Left cardiac atrium (tissue), 4 donors: ENCODE measurements at places on chromosomes 12 and 14. TPM values are rescaled to one million over a fixed set of nuclear protein-coding genes. Genes with fewer than 3 reads are reported as not detected.

The KICS2 gene
- total RNA-seq: 5.1 TPM

The HOXC12 gene
- not detected for total RNA-seq

The SIX6 gene
- not detected for total RNA-seq

The UNC79 gene
- total RNA-seq: 0.21 TPM

DNA sequence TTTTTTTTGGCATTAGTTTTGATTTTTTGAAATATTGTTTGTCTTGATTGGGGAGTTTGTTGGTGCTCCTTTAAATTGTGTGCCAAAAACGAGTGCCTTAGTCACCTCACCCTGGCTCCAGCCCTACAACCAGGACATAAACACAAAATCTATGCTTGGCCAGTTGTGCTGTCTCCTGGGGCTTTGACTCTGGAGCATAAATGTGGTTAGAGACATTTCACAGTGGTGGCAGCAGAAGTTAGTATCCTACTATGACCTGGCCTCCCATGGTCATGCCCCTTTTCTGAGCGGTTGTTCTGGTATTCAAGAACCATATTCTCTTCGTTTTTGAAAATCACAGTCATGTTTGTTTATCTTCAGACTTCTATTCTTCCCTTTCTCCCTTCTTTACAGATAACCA lies 70.7 kb upstream of the PSMA6 start:
- no peak for DNase-seq

DNA sequence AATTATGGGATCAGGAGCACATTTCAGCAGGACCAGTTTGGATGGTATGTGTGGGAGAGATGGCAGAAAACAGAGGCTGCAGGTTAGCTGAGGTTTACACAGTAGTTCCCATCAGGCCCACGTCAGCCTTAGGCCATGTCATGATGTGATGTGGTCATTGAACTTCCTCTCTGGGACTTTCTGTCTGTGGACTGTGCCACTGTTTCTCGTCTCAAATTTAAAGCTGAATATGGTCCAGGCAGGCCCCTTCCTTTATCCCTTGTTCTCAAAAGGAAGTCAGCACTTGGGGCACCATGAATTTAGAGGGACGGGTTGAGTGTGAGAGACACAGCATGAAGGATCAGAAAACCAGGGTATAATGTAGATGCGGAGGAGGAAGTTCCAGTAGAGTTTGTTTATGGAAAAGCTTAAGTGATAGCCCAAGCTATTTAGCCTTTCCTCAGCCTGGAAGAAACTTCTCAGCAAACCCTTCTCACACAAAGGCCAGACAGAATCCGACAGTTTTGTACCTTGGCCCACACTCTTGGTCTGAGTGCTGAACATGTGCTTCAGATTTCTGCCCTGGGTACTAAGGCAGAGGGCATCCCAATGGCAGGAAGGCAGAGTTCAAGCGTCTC lies 3.6 kb upstream of the IGFBP6 start:
- no peak for DNase-seq

The RNF212B gene
- not detected for total RNA-seq

DNA sequence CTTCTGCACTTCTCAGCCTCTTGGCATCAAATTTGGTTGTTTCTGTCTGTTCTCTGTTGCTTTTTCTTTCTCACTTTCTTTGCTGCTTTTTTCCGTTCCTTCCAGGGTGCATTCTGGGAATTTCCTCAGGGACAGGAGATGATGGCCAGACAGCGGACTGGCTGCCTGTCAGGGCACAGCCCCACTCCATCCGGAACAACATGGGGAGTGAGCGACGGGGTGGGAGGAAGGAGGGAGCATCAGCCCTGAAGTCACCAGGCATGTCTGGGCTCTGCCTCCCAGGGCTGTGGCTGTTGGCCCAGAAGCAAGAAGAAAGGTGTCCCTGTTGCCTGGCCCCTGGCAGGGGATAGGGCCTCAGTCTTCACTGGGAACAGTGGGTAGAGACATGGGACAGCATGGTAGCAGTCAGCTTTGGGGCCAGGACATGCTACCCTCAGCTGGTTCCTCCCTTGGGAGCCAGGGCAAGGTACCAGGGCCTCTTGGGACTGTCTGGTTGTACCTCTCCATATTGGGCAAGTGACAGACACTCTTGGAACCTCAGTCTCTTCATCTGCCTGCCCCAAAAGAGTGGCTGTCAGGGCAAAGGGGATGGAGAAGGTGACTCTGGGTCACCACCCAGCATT lies 8.6 kb downstream of the PGF start:
- DNase-seq: no peak

GRCh38 chr14:69928111-69928523 lies 48.9 kb downstream of the SMOC1 start:
- peak; percentile 53 for DNase-seq

- no peak for DNase-seq
These were observed 34.4 kb downstream of the PROX2 start for GRCh38 chr14:74841230-74842207.

DNA sequence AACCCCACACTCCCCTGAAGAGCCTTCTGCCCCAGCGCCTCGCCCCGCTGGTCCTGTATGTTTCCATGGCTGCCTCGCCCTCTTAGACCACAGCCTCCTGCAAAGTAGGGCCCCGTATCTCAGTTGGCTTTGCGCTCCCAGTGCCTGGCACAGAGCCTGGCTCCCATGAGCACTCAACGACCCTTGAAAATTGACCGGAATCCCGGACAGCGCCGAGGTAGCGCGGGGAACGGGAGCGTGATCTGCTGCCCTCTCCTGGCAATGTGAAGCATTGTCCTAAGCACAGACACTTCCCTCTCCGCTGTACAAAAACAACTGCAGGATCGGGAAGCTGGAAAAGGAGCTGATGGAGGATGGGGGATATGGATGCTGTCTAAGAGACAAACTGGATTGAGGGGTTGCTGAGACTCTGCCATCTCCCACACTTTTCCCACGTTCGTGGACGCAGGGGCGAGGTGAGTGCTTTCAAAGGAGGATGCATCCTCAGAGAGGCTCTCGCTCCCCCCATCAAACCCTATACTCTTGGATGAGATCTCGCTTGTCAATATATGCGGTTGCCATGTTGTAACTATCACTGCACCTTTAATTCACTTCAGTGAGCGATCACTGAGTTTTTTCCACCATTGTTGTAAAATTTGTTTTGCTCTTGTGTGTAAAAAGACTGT lies 10.7 kb upstream of the FKBP4 start:
- peak; percentile 68 for DNase-seq

DNA sequence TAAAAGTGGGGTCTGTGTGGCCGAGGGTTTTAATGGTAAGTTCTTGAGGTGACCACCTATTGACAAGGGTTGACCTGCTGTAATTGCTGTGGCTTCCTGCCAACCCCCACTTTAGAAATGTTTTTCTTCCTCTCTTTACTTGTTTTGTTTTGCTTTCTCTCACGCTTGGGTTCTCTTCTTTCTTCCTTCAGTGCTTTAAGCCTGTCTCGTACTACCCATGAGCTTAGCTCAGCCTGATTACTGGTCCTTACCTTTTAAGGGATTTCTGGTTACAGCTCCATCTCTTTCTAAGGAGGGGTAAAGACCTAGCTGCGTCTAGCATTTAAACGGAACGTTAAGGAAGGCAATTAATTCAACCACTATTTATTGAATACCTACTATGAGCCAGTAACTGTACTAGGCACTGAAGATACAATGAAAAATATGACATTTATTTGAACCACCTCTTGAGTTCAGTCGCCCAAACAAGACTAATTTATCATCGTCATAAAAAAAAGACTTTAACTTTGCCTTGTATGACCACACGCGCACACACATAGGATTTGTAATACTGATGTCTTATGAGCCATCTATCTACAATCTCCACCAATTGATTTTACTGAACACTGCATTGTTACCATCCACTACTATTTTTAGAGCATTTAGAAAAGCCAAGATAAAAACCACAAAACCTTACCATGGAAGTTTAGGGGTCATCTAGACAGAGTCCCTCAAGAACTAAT lies 888 bp upstream of the PPP1R12A start:
- no peak for DNase-seq

DNA sequence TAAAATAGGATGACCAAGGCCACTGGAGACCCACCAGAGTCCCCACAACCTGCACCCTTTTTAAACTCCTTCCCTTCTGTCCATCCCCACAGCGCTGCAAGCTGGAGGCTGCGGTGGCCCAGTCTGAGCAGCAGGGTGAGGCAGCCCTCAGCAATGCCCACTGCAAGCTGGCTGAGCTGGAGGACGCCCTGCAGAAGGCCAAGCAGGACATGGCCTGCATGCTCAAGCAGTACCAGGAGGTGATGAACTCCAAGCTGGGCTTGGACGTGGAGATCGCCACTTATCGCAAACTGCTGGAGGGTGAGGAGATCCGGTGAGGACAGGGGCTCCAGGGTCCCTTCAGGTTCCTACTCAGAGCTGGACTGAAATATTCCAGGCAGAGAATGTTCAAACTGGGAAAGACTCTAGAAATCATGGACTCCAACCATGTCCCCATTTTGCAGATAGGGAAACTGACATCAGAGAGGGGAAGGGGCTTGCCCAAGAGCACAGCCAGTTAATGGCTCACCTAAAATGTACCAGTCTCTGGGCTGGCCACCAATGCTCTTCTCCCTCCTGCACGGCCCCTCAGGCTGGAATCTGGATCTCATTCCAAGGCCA lies 17.2 kb downstream of the KRT85 start:
- no peak for DNase-seq

- DNase-seq: no peak
These were observed 11.8 kb downstream of the MYL2 start for GRCh38 chr12:110908377-110909152.

The MUCL1 gene
- total RNA-seq: not detected

GRCh38 chr14:51208982-51209381 lies 31.1 kb upstream of the TMX1 start:
- no peak for DNase-seq

The WIF1 gene
- 0.91 TPM for total RNA-seq

DNA sequence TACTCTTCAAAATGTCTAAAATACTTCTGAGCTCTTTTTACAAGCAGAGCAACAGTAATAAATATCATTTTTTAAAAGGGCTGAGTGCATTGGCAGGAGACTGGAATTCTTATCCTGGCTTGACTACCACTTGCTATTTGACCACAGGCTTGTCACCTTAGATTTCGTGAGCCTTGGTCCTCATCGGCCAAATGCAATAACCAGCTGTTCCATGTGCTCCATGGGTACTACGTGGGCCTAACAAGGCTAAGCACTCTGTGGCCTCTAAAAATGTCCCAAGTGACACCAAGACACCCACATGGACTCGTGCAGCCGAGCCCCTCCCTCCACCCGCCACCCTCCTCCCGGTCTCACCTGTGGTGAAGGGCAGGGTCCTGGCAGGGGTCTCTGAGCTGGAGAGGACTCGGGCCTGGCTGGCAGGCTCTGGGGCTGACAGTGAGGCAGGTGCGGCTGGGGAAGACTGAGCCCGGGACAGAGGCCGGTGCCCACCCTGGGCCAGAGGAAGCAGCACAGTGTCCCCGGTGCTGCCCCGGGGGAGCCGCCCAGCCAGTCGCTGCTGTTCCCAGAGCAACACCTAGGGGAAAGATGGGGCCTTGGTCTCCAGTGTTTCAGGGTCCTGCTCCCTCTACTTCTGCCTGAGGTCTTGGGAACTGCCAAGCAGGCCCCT lies 20.1 kb downstream of the SLC48A1 start:
- DNase-seq: no peak

DNA sequence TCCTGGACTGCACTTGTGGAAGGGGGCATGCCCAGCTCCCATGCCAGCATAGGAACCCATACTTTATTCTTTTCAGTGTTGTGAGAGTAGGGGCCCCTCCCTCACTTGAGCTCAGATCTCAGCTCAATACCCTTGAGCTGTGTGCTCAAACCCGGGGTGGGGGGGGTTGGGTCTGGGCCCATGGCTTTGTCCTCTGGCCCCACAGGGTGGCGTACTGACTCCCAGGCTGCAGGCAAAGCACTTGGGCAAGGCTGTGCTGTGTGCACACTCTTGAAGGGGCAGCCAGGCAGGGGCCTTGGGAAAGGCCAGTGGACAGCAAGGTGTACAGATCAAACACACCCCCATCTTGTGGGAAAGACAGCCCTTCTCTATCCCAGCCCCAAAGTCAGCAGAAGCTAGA lies 81.8 kb downstream of the WIF1 start:
- no peak for DNase-seq

GRCh38 chr12:104935886-104936285 lies 22.2 kb downstream of the SLC41A2 start:
- DNase-seq: no peak

The BEST3 gene
- total RNA-seq: not detected

- DNase-seq: no peak
These were observed 25.0 kb upstream of the P2RX7 start for GRCh38 chr12:121107681-121108080.

- no peak for DNase-seq
These were observed 105.8 kb downstream of the PAH start for GRCh38 chr12:102811110-102811737.

GRCh38 chr12:106771425-106771824 lies 3.1 kb upstream of the RIC8B start:
- DNase-seq: no peak

DNA sequence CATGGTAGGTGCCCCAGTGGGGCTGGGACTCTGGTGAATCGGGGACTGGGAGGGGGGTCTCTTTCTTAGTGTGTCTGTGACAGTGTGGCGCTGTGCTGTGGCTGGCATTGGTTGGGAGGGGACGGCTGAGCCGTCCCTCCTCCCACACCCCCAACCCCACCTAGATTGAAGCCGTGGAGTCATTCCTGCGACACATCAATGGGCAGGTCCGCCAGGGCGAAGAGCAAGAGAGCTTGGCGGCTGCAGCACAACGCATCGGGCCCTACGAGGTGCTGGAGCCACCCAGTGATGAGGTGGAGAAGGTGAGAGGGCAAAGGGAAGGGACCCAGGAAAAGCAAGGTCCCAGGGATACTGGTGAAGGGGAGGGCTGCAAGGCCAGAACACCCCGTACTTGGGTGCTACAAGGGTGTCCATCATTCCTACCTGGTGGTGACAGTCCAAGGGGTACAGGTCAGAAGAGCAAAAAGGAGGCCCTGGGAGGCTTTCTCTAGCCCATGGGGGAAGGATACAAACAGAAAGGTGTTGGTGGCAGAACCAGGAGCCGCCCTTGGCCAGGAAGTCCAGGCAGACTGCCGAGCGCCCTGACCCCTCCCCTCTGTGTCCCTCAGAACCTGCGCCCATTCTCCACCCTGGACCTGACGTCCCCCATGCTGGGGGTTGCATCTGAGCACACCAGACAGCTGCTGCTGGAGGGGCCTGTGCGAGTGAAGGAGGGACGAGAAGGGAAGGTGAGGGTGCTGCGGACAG lies 7.4 kb downstream of the PLEKHG6 start:
- no peak for DNase-seq

The CATSPERB gene
- total RNA-seq: 2.3 TPM

GRCh38 chr12:75960954-75961661 lies 70.5 kb downstream of the PHLDA1 start:
- DNase-seq: no peak

The PRR4 gene
- total RNA-seq: 0.29 TPM

GRCh38 chr14:42665083-42665482 lies 1058.4 kb downstream of the LRFN5 start:
- no peak for DNase-seq

The PMCH gene
- not detected for total RNA-seq

The LRP1 gene
- 222 TPM for total RNA-seq
